AML-193 (cell line): ENCODE measurements at places on chromosomes 7 and 10.
A peak's percentile ranks its signal among the peaks of the same experiment; 100 is the strongest.

- DNase-seq = no peak
These were observed 620 bp downstream of the ZNF117 start for GRCh38 chr7:64990216-64990615.

- no peak for DNase-seq
These were observed 100.7 kb upstream of the TMEM106B start for GRCh38 chr7:12110425-12110824.

- no peak for DNase-seq
These were observed 125.7 kb upstream of the ZNF438 start for GRCh38 chr10:31157123-31158010.

- DNase-seq = no peak
These were observed 46.4 kb upstream of the RSBN1L start for GRCh38 chr7:77649716-77650349.

- no peak for DNase-seq
These were observed 228.3 kb downstream of the ADARB2 start for GRCh38 chr10:1509011-1509530.

- DNase-seq = no peak
These were observed 8.1 kb downstream of the TRIM8 start for GRCh38 chr10:102652170-102652916.

- DNase-seq = no peak
These were observed 55.5 kb downstream of the SORBS1 start for GRCh38 chr10:95505641-95506040.

GRCh38 chr7:139825666-139826290, 3.3 kb upstream of the TBXAS1 start:
- no peak for DNase-seq

GRCh38 chr10:1002425-1003006, 14.3 kb downstream of the GTPBP4 start:
- DNase-seq = no peak

DNA sequence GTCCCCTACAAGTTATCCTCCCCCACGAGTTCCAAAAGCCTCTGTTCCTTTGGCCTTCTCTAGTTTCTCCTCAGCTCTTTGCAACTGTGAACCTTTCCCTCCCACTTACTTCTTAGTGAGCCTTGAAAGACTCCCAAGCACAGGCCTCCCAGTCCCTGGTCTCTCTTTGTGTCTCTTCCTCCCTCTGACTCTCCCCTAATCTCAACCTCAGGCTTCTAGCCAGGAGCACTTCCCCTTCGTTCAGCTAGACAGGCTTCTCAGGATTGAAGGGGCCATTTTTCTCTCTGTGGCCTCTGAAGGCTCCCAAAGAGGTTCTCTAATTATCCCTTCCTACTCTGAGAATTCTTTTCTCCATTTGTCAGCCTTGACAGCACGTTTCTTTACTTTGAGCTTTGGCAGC, 50.2 kb upstream of the PHYHIPL start:
- DNase-seq = no peak

DNA sequence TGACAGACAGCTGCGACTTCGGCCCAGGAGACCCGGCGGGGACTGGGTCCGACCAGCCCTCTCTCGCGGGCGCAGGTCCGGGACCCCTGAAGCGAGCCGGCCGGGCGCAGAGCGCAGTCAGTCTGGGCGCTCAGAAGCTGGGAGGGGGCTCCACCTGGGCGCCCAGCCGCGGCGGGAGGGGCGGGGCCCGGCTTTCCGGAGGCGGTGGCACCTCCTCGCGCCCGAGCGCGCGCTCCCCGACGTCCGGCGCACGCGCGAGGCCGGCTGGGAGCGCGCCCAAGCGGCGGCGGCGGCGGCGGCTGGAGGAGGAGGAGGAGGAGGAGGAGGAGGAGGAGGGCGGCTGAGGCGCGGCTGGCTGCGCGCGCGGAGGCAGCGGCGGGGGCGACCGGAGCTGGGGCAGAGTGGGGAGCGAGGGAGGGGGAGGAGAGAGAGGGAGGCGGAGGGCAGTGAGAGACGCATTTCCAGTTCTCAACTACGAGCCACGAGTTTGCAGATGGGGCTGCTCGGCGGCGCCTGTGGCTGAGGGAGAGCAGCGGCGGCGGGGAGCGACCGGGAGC, at the start of gene PALS2:
PALS2 (plus strand) TSS at position 456 of the 557 bp plus-strand sequence. CDS start 50,216 bp downstream, outside the sequence.
- no peak for DNase-seq

- DNase-seq = no peak
These were observed 24.8 kb upstream of the INPP5A start for GRCh38 chr10:132512693-132513345.

- DNase-seq = no peak
These were observed 162.2 kb upstream of the ITGB1 start for GRCh38 chr10:33120275-33120674.

GRCh38 chr7:134422638-134423037, 36.3 kb downstream of the AKR1B1 start:
- DNase-seq = no peak

DNA sequence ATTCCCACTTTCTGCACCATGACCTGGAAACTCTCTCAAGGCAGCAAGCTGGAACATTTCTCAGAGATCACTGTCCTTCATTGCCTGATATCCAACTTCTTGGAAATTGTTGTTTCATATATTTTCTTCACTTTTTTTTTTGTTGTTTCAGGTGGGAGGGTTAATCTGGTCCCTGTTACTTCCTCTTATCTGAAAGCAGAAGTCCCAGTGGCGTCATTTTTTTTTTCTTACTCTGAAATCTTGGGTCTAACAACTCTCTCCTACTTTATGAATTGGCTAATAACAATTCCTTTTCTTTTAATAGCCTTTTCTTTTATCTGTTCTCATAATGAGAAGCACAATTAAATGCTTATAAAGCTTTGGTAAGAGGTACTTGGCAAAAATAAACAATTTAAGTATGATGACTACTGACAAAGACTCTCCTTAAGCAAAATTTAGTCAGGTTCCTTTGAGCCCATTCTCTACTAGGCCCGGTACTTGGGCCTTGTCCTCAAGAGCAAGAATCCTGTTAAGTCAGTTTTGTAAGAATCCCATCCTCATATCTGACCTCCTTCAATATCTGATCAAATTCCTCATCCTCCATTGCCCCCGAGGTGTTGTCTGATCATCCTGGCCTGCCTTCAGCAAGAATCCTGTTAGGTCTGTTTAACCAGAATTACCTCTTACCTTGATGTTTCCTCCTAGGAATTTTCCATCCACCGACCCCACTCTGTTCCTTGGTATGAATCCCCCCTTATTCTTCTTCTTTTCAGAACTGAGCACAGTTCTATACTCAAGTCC, 11.5 kb upstream of the CC2D2B start:
- peak; percentile 66 for DNase-seq

DNA sequence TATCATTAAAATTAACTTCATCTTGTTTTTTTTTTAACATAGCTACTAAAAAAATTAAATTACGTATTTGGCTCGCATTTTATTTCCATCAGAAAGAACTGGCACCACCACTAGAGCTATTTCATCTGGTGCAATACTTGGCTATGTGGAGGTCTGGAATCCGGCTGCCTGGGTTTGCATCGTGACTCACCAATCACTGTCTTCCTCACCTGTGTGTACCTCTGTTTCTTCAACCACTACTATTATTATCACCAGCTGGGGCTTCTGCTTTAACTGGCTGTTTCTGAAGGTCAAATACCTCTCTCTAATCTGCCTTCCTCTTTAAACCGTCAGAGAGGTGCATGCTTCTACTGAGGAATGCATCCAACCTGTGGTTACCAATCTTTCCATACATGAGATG, 6.5 kb downstream of the WDR91 start:
- DNase-seq = no peak

- peak; percentile 26 for DNase-seq
These were observed 27.8 kb downstream of the NKX2-3 start for GRCh38 chr10:99560277-99561126.

DNA sequence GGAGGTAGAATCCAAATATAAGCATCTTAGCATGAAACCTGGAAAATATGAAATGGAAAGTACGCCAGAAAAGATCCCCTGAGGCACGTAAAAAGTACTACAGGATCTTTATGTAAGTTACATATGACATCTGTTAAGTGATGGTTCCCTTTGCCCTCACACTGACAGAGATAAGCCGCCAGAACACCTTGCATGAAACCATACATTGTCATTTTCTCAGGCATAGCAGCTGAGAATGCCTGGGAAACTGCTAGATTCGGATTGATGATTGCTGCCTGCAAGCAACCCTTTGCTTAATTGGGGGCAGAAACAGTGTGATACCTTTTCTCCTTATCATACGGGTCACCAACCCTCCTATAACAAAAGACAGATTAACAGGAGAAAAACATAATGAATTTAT, 826.6 kb upstream of the LRRN3 start:
- DNase-seq = no peak

GRCh38 chr7:141991140-141991539, 4.5 kb upstream of the MGAM start:
- peak; percentile 74 for DNase-seq

- no peak for DNase-seq
These were observed 248.6 kb upstream of the MAGI2 start for GRCh38 chr7:79702116-79702515.

DNA sequence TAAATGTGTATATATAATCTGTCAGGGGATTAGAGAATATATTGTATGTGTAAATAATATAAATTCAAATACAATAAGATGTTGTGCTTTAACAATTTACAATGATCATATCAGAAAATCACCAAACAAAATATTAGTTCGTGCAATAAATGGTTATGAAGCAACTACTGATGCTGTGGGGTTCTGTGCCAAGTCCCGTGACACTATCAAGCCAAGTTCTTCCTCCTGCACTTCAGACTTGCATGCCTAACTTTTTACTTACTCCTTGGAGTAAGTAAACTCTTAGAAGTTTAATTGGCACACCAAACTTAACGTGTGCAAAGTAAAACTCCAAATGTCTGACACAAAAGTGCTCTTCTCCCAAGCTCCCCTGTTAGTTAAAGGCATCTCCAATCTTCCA, 26.5 kb upstream of the TMEM254 start:
- DNase-seq = no peak

GRCh38 chr7:103824251-103824650, 165.2 kb downstream of the RELN start:
- DNase-seq = no peak

GRCh38 chr10:106706127-106706526, 458.4 kb downstream of the SORCS1 start:
- DNase-seq = no peak

- DNase-seq = no peak
These were observed 4.0 kb upstream of the BORCS7 start for GRCh38 chr10:102850025-102850518.

GRCh38 chr7:43307522-43307921, 195.1 kb downstream of the HECW1 start:
- no peak for DNase-seq
